Activated T-helper 2 cell treated with anti-CD3 and anti-CD28 coated beads, Interferon-gamma antibody, Interleukin-2, Interleukin-4, amounts not matched to agents 10 μg/mL and 5 μg/mL and 100 μg/mL, durations not matched to agents 14 hours and 24 hours and 36 hours (primary cell): ENCODE measurements at places on chromosomes 16 and 17.

DNA sequence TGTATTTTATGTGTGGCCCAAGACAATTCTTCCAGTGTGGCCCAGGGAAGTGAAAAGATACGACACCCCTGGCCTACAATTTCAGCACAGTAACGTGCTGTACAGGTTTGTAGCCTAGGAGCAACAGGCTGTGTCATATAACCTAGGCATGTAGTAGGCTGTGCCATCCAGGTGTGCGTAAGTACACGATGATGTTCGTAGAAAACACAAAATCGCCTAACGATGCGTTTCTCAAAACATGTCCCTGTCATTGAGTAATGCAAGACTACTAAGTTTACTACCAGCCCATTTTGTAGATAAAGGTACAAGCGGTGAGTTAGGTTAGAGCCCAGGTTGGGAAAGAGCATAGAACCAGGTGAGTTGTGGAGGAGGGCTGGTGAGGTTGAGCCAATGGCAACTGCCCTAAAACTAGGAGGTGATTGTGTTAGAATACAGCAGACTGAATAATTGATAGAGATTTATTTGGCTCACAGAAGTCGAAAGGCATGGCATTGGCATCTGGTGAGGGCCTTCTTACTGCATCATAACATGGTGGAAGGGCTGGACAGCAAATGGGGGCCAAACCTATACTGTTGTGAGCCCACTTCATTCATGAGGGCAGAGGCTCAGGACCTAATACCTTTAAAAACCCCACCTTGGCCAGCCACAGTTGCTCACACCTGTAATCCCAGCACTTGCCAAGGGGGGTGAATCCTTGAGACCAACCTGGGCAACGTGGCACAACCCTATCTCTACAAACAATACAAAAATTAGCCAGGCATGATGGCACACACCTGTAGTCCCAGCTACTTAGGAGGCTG lies 4.2 kb downstream of the EIF1 start:
- DNase-seq = no peak

DNA sequence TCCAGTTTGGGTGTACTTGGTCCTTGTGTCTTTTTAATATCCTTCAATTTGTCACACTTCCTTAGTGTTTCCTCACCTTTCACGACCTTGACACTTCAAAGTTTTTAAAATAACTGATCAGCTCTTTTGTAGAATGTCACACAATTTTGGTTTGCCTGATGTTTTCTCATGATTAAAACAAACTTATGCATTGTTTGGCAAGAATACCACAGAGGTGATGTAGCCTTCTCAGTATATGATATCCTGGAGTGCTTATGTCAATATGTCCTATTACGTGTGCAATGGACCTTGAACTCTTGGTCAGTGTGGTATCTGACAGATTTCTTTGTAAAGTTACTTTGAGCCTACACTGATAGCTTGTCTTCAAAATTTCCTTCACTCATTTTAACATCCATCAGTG lies 297.4 kb downstream of the CNTNAP4 start:
- DNase-seq = no peak

DNA sequence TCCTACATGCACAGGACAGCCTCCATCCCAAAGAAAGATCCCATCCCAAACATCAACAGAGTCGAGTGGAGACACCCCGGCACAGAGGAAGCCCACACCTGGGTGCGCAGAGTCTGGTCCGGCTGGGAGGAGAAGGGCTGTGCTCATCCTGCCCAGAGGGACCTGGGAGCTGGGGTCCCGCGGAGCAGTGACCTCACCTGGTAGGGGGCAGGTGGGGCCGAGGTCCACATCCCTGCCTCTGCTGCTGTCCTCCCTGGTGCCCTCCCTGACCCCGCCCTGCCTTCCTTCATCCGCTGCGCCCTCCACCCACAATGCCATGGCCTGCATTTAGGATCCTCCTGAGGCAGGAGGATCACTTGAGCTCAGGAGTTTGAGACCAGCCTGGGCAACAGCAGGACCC lies 2.9 kb downstream of the C16orf90 start:
- DNase-seq = no peak

GRCh38 chr16:56613706-56614105 lies 5.3 kb downstream of the MT2A start:
- no peak for DNase-seq
